ENCODE measurements at places on chromosomes 4 and X.

DNA sequence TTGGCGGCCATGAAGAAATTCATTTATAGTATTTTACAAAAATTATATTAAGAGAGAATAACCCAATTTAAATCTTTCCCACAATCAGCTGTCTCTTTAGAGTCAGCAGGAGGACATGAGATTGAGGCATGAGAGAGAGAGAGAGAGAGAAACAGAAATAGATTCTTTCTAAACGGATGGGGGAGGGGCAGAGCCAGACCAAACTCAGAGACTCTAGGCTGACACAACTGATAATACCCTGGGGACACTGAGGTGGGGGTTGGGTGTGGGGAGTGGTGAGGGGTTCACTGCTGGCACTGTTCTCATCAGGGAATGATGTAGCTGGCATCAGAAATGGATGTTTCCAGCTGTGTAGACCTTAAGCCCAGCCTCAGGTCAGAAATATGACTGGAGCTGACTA lies 20.5 kb upstream of the HOPX start:
- no peak for DNase-seq

DNA sequence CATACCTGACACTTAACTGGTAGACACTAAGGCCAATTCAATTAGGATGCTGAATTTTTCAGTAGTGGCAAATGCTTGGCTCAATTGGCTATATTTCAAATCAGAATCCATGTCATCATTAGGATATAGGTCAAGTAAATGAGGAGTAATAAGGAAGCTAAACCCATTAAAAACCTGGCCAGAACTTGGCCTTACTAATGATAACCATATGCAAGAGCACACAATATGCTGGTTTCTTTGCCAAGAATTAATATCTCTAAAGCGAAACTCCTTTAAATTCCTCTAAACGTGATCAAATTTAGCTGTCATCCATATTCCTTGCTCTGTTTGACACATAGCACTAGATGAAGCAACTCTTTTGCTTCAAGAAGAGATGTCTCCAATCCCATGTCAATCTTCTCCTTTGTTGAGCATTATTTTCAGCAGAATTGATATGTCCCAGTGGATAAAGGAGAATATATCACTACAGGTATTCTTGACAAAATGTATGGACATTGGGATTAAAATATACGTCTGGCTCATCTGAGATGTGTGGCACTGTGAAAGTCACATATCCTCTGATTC lies 206.1 kb upstream of the ANKRD50 start:
- DNase-seq, result no peak

GRCh38 chr4:73891739-73892405 lies 22.7 kb downstream of the CXCL1 start:
- DNase-seq, result no peak

- DNase-seq, result no peak
These were observed 184.1 kb upstream of the FRMPD4 start for GRCh38 chrX:11954176-11954575.

- no peak for DNase-seq
These were observed 74.8 kb upstream of the GPRIN3 start for GRCh38 chr4:89382439-89382838.

- DNase-seq, result peak; percentile 46
These were observed 52.6 kb downstream of the LIMCH1 start for GRCh38 chr4:41590591-41590990.

DNA sequence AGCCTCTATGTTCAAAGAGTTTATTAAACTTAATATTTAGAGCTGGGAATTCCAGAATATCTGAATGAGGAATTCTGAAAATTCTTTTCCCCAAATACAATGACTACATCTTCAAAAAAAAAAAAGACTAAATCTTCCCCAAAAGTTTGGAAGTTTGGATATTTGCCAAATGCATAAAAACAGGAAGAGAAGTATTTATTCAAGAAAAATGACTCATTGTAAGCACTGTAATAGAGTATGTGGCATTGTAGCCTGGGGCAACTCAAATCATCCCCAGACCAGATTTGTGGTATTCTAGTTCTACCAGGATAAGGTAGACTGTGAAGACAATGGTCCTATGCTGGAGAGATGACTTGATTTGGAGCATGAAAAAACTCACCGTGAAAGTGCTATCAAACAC lies 78.5 kb upstream of the PDHA2 start:
- peak; percentile 92 for DNase-seq

DNA sequence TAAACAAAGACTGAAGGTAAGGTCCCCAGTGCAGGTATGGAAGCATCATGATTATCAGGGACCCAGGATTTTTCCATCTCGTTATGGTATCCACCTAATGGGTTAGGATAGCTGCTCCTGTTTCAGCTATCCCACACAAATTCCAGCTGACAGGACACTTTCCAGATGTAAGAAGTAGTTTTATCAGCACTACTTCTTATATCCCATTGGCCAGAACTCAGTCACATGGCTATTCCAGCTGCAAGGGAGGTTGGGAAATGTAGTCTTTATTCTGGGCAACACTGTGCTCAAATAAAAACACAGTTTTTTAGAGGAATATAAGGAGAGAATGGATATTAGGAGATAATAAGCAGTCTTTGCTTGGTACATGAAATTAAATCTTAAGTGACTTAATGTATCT lies 96.7 kb downstream of the SRPX start:
- DNase-seq, result no peak

- no peak for DNase-seq
These were observed 83.5 kb downstream of the ZNF674 start for GRCh38 chrX:46461660-46462191.

DNA sequence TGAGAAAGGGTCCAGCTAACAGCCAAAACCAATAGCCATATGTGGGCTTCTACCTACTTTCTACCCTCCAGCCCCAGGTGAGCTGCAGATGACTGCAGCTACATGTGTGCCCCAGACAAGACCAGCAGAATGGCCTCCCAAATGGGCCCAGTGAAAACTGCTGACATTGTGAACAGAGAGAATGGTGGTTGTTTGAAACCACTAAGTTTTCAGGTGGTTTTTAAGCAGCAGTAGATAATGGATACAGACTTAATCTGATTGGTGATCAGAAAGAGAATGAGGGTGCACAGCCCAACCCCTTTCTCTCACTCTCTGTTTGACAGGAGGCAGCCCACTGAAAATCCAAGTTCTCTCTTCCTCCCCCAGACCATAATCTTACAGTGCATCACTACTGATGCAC lies 42.5 kb upstream of the BBS12 start:
- no peak for DNase-seq

DNA sequence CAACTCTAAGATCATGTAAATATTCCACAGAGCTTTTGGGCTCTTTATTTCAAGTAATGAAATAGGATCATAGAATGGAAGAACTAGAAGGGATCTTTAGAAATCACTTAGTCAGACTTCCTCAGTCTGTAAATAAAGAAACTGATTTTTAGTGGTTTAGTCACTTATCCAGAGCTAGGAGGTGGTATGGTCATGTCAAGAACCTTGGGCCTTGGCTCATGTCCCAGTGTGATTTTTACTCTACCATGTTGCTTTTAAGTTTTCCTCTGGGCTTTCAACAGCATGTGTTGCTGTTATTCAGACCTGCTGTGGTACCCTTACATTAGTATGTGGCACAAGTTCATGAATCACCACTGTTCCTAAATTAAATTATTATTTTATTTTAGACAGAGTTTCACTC lies 184.9 kb downstream of the FRAS1 start:
- DNase-seq, result peak; percentile 30

- DNase-seq, result peak; percentile 1
These were observed 921.9 kb upstream of the DIAPH2 start for GRCh38 chrX:95762716-95763115.

DNA sequence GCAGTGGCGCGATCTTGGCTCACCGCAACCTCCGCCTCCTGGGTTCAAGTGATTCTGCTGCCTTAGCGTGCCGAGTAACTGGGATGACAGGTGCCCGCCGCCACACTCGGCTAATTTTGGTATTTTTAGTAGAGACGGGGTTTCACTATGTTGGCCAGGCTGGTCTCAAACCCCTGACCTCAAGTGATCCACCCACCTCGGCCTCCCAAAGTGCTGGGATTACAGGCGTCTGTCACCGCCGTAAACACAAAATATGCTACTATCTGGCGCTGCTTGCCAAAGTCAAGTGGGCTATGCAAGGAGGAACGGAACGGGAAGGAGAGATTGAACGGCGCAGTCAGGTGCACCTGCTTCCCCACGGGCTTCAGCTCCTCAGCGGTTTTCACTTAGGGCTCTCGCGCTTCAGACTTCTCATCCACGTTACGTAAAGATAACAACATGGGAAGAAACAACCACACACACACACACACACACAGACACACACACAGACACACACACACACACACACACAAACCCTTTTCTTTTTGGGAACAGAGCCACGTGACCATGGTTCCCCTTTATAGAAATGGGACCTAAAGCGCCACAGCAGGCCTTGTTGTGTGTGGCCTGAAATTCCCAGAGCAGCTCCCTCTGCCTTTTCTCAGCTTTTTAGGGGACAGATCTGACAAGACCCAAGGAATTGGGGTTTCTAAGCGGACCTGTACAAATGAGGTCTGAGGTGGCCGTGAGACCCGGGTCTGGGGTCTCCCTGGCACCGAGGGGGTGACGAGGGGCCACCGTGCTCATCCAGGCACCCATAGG lies 1.5 kb downstream of the P2RY8 start:
- DNase-seq, result no peak

DNA sequence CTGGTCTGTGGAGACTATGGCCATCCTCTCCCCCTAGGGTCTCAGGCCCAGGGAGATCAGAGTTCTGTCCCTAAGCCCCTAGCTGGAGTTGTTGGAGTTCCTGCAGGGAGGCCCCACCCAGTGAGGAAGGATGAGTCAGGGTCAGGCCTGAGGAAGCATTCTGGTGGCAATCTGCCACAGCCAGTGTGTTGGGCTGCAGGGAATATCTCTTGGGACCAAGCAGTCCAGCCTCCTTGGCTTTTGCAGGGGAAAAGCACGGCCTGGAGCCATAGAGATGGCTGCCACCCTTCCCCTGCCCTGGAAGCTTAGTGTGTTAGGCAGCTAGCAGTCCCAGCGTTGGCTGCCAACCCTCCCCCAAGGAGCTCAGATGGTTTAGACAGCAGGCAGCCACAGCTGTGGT lies 202.4 kb downstream of the RTL9 start:
- DNase-seq, result peak; percentile 21

DNA sequence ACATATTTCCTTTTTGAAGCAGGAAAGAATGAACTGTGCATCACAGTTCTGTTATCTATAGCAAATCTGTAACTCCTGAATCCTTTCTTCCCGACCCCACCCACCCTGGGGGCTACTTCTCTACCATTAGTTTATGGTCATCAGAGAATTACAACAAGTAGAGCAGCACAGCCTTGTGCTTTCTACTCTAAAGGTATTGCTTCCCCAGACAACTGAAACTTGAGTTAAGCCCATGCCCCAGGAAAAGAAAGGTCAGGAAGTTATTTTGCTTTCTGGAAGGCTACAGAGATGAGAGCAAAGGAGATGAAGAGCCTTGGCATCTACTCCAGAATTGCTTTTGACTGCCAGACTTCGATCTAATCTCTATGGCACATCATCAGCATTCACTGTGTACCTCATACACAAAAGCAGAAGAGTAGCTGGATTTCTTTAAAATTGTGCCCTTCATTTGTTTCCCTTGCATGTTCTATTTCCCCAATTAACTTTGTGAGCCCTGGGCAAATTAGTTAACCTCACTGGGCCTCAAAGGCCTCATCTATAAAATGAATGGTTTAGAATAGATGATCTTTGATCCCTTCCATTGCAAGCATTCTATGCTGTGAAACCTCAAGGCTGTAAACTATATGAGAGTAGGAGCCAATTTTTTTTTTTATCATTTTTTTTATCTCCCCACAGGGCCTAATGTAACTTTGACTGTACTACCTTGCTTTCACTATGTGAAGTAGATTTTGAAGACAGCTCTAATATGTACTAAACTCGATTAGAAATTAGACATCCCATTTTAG lies 595.6 kb downstream of the RPA4 start:
- no peak for DNase-seq

DNA sequence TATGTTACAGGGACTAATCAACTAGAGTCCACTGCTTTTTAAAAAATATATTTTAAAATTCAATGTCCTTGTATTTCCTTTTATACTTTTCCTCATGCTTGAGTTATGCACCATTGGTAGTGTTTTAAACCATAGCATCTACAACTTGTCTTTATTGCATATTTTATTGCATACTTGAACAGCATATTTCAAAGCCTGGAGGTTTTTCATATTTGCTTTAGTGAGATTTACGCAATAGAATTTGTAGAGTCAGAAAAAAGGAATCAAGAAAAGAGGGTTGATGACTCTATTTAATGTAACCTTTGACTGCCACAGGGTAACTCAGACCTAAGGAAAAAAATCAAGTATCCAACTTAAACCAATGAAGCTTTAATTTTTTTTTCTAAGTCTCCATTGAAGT lies 1165.7 kb upstream of the IGFBP7 start:
- DNase-seq, result peak; percentile 58

DNA sequence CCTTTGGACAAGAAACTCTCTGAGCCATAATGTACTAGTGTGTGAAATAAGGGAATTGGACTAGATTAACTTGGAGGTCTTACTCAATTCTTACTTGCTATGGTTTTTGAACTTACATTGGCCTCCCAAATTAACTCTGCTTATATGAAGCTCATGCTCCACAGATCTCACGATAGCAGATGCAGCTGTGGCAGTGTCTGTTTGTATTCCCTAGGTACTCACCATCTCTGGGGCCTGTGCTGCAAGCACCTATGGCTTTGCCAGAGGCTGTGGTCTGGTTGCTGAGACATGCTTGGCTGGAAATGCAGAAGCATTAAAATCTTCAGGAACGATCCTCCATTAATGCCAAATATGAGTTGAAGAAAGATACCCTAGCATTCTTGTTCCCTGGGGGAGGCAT lies 112.8 kb downstream of the MSL3 start:
- DNase-seq, result no peak

DNA sequence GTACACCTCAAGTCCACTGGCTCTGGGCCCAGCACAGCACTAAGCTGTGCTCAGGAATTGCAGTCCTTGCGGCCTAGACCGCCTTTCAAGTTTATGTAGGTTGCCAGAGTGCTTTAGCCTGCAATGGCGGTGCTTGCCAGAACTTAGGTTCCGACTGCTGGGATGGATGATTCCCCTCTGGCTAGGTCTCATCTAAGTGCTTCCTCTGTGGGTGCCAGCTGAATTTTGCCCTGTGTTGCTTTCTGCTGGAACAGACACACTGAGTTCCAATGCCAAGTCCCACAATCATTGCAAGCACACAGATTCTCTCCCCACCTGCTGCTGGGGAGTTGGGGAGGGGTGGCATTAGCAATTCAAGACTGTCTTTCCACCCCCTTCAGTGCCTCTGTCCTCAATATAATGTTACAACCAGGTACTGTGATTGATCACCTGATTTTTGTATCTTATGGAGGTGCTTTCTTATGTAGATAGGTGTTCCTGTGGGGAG lies 129.5 kb downstream of the GRID2 start:
- no peak for DNase-seq

DNA sequence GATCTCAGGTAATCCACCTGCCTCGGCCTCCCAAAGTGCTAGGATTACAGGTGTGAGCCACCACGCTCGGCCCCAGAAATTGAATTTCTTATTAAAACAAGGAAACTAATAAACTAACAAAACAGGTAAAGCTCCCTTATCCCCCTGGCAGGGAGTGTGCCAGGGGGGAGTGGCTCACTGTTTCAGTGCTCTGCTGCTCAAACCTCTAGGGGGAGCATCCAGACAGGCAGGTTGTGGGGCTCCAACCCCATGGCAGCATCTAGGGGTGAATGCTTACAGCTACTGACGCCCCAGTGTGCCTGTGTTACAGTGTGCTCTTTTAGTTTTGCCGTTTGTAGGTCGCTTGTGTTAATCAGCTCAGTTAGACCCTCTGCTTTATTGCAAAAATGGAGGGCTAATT lies 605.0 kb downstream of the GABRG1 start:
- no peak for DNase-seq

- DNase-seq, result peak; percentile 34
These were observed 686 bp downstream of the MTHFD2L start for GRCh38 chr4:74158466-74159142.

All from PC-3 (cell line).